ENCODE measurements at places on chromosomes 3 and 15.

- DNase-seq: peak; percentile 19
These were observed 1258.2 kb upstream of the ALCAM start for GRCh38 chr3:104108522-104108921.

DNA sequence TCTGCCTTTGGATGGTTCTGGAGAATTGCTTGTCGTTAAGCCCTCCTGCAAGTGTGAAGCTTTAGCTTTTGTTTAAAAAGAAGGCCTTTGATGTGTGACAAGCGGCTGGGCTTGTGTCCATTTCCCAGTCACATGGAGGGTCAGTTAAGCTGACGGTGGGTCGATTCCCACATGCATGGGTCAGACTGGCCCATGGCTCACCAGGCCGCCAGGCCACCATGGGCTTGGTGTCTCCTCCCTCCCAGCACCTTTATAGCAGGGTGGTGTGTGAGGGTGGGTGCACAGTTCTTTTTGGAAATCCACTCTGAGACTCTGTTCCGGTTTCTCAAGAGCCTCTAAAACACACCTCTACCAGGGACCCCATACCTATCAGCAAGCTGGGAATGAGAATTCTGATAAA, 67.2 kb downstream of the SCN5A start:
- DNase-seq: no peak

GRCh38 chr3:16053794-16054193, 120.7 kb upstream of the GALNT15 start:
- DNase-seq: no peak

GRCh38 chr3:182682263-182683241, 110.8 kb upstream of the ATP11B start:
- DNase-seq: no peak

DNA sequence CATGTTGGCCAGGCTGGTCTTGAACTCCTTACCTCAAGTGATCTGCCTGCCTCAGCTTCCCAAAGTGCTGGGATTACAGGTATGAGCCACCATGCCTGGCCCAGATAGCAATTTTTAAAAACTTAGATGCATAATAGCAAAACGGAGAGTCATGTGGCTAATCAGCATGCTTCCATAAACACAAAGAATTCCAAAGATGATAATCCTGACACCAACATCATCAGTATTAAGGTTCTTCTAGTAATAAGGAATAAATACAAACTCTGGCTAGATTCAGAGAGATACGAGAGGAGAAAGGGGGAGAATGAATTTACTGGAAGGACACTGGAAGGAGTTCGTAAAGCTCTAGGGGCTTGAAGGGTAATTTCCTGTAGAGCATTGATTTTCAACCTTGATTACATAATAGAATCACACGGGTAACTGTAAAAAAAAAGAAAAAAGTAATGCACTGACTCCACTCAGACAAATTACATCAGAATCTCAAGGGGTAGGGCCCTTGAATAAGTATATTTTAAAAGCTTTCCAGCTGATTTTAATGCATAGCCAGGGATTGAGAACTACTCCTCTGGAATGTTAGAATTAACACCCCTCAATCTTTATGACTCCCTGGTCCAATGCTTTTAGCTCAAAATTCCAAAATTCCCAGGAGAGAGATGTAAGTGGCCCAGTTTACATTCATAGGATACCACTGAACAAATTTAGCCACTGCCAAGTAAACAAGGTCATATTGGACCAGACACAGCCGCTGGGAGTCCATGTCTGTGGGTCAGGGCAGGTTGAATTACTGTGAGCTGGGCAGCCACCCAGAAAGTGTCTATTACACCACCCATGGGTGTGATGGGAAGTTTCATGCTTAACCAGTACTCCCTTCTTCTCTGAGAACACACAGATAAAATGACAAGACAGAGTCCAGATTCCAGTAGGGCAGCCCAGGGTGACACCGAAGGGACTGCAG, 243.9 kb downstream of the TBL1XR1 start:
- DNase-seq: peak; percentile 85

DNA sequence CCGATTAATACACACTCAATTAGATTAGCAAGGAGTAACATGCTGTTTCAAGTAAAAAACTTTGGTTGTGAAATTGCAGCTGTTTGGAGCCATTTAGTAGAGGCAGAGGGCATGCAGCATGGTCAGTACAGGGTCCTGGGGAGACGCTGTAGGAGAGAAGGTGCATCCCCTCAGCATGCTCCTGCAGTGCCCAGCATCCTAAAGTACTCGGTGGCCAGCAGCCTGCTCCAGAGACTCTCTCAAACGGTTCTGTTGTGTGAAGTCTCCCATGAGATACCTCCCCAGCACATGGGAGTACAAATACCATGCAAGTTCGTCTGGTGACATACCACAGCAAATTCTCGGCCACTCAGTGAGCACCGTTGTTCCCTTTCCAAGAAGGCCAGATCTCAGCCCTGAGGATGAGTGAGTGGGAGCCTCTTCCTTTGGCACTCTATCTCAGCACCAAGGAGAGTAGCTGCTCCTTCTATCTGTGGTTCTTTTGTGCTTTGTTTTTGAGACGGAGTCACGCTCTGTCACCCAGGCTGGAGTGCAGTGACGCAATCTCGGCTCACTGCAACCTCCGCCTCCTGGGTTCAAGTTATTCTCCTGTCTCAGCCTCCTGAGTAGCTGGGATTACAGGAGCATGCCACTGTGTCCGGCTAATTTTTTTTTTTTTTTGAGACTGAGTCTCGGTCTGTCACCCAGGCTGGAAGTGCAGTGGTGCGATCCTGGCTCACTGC, 72.7 kb downstream of the TJP1 start:
- DNase-seq: no peak

- DNase-seq: no peak
These were observed 156.0 kb downstream of the PDE8A start for GRCh38 chr15:85137489-85138168.

DNA sequence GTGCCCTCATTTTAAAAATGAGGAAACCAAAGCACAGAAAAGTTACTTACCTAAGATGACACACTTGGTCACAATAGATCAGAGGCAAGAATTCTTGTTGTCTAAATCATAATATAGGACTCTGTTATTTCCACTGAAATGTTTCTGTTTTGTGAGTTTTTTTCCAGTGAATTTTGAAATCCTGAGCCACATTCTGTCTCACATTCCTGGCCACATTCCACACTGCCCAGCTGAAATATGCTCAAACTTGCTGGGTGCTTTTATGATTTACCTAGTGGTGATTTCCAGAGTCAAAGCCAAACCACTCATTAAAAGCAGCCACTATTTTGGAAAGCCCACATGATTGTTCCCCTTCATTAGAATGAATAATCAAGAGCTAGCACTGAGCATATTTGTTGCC, 82.3 kb upstream of the NPHP3 start:
- DNase-seq: no peak

- no peak for DNase-seq
These were observed 11.2 kb downstream of the ANXA2 start for GRCh38 chr15:60386615-60387014.

DNA sequence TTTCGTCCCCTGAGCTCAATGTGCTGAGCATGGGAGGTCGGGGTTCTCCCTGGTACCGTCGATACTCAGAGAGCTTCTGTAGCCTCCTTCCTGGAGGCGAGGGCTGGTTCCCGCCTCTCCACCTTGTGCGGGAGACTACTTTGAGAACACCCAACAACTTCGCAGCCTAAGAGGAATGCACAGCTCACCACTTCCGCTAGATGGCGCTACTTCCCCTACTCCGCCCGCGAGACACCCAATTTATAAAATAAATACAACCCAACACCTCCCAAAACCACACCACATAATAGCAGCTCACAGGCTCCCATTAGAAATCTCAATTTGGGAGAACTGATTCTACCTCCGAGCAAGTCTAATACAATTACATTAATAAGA, 1.2 kb downstream of the RGMA start:
- DNase-seq: no peak

- DNase-seq: no peak
These were observed 26.8 kb upstream of the RPL29 start for GRCh38 chr3:52022323-52023100.

DNA sequence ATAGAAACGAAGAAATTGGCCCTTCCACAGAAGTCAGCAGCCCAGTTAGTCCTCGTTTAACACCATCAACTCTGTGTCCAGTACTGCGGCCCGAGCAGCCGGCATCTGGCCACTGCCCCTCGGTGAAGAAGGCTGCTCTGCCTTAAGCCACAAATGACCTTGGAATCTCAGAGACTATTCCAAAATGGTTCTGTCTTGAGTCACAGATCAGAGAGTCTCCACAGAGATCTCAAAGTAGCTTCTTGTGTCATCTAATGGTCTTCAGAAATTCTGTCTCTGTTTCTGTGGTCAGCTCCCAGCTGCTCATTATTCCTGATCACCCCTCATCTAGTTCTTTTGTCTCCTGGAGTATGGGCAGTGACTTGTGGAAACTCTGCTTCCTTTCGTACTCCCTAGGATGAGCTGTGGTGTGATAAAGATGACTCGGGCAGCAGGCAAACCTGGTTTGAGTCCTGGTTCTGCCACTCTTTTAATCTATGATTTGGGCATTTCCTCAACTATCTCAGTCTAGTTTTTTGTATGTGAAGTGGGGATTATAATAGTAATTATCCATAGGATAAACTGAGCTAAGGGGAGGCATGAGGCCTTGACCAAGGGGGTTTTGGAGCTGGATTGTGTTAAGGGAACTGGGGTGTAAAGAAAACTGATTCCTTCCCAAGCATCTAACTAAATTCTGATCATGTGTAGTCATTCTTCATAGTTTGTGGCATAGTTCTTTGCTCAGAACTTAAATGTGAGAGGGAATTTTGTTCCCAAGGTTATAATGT, 22.6 kb downstream of the CRTC3 start:
- DNase-seq: no peak

DNA sequence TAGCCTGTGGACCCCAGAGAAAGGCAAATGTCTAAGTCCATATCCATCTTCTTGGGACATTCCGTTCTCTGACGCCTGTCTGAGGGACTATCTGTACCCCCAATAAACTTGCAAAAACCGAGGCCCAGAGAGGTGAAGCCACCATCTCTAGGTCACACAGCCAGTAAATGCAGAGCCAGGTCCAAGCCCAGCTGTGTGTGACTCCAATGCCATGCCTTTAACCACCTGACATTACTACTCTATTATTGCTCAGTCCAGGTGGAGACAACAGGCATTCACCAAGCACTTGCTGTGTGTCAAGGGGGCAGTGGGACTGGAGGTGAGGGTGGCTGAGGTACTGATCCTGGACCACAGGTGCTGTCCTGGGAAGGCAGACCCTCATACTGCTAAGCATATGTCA, 25.4 kb downstream of the CYP8B1 start:
- DNase-seq: no peak

- no peak for DNase-seq
These were observed 85.2 kb downstream of the MAP4 start for GRCh38 chr3:47930979-47931378.

DNA sequence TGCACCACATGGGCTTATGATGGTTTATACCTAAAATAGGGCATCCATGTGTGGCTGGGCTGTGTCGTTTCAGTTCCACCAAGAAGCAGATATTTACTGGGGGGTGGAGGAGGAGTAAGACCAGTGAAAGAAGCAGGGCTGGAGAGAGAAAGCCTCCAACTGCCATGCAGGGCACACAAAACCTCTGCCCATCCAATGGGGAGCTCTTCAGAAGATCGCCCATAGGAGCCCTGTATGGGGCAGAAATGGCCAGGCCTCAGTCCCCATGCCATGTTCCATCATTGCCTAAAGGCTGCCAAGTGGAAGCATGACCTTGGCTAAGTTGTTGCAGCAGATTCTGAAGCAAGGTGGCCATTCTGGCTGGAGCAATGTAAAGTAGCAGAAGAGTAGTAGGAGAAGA, 277.0 kb downstream of the MEX3B start:
- DNase-seq: no peak

DNA sequence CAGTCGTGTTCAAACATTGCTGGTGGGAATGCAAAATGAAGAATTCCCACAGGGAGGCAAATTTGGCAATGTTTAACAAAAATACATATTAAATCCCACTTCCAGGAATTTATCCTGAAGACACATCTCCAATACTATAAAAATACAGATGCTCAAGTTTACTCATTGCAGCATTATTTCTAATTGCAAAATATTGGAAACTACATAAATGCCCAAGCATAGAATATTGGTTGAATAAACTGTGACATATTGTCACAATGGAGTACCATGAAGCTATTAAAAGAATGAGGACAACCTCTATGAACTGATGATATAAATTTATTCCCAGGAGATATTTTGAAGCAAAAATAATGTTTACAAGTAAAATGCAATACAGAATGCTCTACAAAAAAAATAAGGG, 49.7 kb upstream of the UBE2E2 start:
- no peak for DNase-seq

DNA sequence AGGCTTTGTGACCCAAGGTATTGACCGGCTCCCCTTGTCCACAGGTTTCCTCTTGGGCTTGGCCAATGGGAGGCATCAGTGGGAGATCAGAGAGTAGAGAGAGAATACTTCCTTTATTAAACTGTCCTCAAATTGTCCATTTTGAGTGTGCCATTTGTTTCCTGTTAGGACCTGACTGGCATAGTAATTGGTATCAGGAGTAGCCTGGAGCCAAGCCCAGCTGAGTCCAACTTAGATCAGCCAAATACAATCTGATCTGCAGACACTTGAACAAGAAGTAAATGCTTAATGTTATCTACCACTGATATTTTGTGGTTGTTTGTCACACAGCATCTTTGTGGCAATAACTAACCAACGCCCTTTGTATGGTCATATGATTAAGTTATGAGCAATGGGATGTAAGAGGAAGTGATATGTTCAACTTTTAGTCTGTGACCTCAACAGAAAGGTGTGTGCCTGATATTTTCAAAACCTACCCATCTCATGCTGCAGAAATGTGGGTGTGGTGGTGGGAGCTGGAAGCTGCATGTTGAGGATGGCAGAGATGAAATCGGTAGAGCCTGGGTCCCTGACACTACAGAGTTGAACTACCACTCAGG, 13.3 kb downstream of the MYD88 start:
- no peak for DNase-seq

DNA sequence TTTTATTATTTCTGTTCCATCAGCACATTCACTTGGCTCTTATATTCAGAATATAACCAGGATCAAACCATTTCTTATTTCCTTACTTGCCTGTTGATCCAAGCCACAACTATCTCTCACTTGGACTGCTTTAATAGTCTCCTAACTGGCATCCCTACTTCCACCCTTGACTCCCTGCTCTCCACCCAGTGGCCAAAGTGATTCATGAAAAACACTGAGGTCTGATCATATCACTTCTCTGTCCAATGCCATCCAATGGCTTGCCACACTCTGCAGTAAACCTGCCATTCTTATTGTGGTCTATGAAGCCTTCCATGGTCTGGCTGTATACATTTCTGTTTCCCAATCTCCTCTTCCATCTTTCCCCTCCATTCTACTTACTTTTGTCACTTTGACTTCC, 576.1 kb downstream of the PDCD6IP start:
- DNase-seq: no peak

GRCh38 chr15:95286352-95286880, 1044.1 kb upstream of the NR2F2 start:
- no peak for DNase-seq
